ENCODE measurements at places on chromosomes 3 and 15. TPM values are rescaled to one million over a fixed set of nuclear protein-coding genes. Genes with fewer than 3 reads are reported as not detected.

The HGD gene
- 2.4 TPM for total RNA-seq

The FOXB1 gene
- 0.24 TPM for total RNA-seq

The RHOV gene
- not detected for total RNA-seq

The RTP1 gene
- total RNA-seq, result 0.08 TPM

The B3GNT5 gene
- 7.6 TPM for total RNA-seq

The IL12A gene
- total RNA-seq, result 0.79 TPM

The TRAIP gene
- 1.9 TPM for total RNA-seq

The SLC24A5 gene
- total RNA-seq, result not detected

The EIF5A2 gene
- total RNA-seq, result 14.0 TPM

GRCh38 chr15:96165775-96166174 lies 164.7 kb upstream of the NR2F2 start:
- DNase-seq, result no peak

DNA sequence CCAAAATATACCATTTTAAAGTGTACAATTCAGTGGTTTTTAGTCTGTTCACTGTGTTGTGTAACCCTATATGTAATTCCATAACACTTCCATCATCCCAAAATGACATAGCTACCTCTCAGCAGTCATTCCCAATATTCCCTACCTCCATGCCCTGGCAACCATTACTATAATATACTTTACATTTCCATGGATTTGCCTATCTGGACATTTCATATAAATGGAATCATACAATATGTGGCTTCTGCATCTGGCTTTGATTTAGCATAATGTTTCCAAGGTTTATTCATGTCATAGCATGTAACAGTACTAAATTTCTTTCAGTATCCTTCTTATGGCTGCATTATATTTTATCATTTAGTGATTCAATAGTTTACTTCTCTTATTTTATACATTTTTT lies 25.3 kb downstream of the FAM98B start:
- no peak for DNase-seq

- no peak for DNase-seq
Observed at GRCh38 chr3:67500709-67501108, 153.7 kb downstream of the SUCLG2 start.

GRCh38 chr15:39188314-39188713 lies 392.6 kb upstream of the THBS1 start:
- DNase-seq, result no peak

GRCh38 chr3:196736670-196737374 lies 2.8 kb upstream of the PAK2 start:
- DNase-seq, result no peak

- no peak for DNase-seq
Observed at GRCh38 chr15:42590619-42591237, 15.3 kb downstream of the STARD9 start.

DNA sequence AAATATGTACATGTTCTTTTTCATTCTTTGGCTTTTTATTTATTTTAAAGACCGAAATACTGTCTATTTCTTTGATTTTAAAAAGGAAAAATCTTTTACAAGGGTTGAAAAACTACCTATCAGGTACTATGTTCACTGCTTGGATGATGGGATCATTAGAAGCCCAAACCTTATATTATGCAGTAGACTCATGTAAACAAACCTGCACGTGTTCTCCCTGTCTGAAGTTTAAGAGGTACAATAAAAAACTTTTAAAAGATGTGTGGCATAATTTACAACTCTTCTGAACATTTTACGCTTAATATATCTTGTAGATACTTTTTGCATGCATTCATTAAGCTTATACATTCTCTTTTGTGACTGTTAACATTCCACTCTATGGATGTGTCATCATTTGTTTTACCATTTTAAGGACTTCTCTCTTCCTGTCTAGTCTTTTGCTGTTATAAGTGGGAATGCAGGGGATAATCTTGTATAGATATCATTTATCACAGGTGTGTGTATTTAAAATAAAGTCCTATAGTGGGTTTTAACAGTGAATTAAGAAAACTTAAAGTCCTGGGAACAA lies 6.2 kb downstream of the MGA start:
- DNase-seq, result no peak

- no peak for DNase-seq
Observed at GRCh38 chr3:150848864-150849263, 56.4 kb downstream of the MINDY4B start.

GRCh38 chr15:31268911-31269784 lies 57.5 kb upstream of the KLF13 start:
- DNase-seq, result no peak

GRCh38 chr3:72932416-72932815 lies 44.6 kb downstream of the GXYLT2 start:
- no peak for DNase-seq

DNA sequence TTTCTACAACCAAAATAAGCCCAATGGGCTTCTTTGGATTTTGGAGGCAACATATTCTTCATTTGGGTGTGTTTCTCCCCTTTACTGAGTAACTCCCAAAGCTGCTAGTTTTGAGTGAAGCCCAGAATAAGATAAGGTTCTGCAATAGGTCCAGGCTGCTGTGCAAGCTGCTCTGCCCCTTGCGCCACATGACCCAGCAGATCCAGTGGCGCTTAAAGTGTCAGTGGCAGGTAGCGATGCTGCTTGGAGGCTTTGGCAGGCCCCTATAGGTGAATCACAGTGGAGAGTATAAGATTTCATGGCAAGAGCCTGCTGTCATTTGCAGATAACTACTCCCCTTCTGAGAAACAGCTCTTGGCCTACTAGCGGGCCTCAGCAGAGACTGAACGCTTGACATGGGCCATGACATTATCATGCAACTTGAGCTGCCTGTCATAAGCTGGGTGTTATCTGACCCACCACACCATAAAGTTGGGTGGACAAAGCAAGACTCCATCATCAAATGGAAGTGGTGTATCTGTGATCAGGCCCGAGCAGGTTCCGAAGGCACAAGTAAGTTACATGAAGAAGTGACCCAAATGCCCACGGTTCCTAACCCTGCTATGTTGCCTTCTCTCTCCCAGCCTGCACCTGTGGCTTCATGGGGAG lies 88.4 kb upstream of the OXTR start:
- no peak for DNase-seq

GRCh38 chr3:65265942-65266590 lies 578.3 kb upstream of the ADAMTS9 start:
- no peak for DNase-seq

DNA sequence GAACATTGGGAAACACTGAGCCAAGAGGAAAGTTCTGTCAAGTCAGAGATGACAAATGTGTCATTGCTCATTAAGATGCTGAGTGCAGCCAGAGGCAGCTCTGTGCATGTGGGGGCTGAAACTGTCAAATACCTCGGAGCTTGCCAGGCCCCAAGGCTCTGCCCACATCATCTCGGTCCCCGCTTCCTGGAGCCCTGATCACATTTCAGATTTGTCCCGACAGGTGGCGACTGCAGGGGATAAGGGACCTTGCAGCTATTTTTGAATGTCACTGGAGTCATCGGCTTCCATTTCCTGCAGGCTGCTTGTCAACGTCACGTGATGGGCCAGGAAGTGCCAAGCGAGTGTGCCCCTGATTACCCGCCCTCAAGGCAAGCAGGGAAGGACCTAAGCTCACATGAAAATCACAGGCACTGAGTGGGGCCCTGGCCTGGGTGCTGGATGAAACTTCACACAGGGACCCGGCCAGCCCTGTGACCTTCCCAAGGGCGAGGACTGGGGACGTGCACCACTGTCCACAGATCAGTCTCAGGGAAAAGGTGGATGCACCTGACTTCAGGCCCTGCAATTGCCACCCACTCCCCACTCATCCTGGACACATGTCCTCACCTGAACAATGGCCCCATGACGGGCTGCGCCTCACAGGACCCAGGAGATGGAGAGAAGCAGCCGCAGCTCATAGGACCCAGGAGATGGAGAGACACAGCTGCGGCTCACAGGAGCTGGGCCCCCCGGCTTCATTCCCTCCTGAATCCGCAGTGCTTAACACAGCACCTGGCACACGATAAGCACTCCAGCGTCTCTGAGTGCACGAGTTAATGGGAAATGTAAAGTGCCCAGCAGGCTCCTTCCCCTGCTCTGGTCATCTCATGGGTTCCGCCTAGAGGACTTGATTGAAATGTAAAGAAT lies 73.4 kb downstream of the NUP210 start:
- DNase-seq, result no peak

DNA sequence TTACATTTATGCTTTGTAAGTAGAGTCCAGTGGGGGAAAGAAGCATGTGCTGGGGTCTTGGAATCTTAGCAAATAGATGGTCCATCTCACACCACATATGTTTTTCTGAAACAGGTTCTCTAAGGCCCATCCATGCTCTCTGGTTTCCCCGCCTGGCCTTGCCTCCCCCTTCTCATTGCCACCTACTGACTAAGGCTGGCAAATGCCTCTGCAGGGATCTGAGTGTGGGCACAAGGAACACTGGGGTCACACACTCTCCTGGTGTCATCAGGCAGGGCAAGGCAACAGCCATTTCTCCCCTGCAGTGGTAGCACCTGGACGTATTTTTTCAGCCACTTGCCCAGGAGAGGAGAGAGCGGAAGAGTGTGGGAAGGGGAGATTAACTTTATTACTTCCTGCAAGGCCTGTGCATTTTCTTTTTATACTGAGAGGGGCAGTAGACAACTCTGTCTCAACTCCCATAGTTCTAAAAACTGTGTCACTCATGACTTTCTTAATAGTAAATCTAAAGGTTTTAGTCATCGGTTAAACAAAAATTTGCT lies 804.2 kb upstream of the NECTIN3 start:
- no peak for DNase-seq

DNA sequence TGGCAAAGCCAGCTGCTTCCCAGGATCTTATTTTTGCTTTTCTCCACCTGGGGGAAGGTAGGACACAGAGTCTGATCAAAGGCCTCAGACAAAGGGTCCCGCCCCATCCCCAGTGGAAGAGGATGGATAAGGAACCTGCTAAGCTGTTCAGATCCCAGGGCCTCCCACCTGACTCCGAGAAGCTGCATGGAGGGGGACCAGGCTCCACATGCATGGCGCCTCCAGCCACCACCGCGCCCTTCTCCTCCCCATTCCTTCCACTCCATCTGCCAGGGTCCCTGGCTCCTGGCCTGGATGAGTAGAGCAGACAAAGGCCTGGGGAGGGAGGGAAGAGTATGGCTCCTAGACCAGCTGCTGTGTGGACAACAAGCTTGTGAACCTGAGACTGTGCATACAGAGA lies 20.0 kb upstream of the CRABP1 start:
- no peak for DNase-seq

DNA sequence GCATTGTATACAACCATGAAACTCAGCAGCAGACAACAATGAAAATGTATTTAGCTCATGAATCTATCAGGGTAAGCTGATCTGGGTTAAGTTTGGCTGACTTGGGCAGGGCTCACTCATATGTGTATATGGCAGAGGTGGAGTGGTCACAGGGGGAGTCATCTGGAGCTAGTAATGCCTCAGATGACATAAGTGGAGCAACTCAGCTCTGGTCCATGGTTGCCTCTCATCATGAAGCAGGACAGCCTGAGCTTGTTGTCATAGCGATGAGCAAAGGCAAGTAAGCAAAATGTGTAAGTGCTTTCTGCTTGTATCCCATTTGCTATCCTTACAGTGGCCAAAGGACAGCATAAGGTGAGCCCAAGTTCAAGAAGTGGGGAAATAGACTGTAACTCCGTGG lies 64.5 kb downstream of the ALCAM start:
- DNase-seq, result no peak

- DNase-seq, result no peak
Observed at GRCh38 chr3:24294150-24294549, 200.5 kb downstream of the THRB start.

GRCh38 chr3:129286081-129286480 lies 7.4 kb downstream of the HMCES start:
- DNase-seq, result no peak

DNA sequence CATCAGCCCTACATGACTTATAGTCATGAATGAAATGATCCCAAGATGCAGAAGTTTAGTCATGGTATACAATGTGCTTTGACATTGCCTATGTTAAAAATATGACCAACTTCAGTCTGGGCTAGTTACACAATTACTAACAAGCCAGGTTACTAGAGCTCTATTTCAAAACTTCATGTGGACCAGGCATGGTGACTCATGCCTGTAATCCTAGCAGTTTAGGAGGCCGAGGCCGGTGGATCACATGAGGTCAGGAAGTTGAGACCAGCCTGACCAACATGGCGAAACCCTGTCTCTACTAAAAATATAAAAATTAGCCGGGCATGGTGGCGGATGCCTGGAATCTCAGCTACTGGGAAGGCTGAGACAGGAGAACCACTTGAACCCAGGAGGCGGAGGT lies 613.0 kb downstream of the CADM2 start:
- DNase-seq, result no peak

DNA sequence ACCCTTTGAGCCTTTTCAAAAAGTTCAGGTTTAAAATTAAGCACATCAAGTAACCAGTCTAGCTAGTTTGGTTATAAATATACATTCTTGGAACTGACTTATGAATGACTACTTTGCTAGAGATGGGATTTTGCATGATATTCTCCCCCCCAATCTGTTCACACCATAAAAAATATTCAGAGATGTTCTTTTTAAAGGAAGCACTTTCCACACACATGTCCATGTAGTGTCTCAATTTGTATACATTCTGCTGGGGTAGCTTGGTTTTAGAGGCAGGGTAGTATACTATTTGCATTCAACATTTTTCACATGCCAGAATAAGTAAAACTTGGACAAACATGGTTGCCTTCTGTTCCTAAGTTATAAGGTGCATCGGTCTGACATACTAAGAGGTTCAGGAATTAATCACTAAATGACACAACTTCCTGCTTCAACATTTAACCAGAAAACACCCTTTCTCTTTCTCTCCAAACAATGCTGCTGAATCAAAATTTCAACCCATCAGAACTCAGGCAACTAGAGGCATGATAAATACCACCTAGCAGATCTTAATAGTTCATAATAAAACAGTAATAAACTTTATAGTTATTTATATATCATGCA lies 57.0 kb downstream of the SUMF1 start:
- no peak for DNase-seq

DNA sequence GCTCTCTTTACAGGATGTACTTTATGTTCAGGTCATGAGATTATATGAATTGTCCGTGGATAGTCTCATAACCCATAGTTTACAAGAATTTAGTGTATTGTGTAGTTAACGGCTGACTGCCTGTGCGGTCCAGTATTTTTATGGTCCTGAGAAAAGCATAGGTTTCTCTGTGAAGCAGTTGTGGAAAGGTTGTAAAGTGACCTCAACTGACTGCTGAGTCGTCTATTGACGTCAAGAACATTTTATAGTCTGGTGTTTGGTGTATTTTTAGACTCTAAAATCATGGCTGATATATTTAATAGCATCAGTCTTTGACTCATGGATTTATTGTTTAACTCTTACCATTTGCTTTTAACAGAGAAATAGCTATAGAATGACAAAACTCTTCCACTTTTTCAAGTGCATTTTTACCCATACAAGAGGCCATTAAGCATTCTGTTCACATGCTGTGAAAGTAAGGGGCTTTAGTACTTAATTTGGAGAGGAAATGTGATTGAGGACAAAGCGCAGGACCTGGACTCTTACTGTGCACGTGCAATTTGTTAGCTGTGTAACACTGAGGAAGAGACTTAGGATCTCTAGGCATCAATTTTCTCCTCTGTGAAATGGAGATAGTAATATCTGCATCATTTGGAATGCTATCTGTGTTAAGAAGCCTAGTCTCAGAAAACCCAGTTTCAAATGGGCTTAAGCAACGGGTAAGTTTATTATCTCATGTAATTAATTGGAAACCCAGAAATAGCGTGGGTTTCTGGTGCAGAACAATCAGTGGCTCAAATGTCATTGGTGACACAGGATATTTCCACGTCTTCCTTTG lies 240.8 kb downstream of the NFKBIZ start:
- DNase-seq, result no peak

GRCh38 chr3:141476033-141476432 lies 10.8 kb upstream of the RASA2 start:
- DNase-seq, result no peak

Measured in ovary (tissue), 10 donors.